Activated CD4-positive, alpha-beta memory T cell treated with anti-CD3 and anti-CD28 coated beads, Interleukin-2, amount 10 ng/mL, durations not matched to agents 7 days and 5 days (primary cell): ENCODE measurements at places on chromosomes 2 and 18.

- no peak for DNase-seq
Observed at GRCh38 chr2:64007924-64008323, 11.3 kb downstream of the VPS54 start.

- DNase-seq: no peak
Observed at GRCh38 chr2:16214391-16214790, 274.0 kb downstream of the MYCN start.

- no peak for DNase-seq
Observed at GRCh38 chr18:67896451-67896850, 379.9 kb upstream of the DSEL start.

GRCh38 chr2:134133622-134134312 is 120.1 kb upstream of the MGAT5 start:
- DNase-seq: no peak

GRCh38 chr18:50749421-50749820 is 70.4 kb downstream of the MRO start:
- no peak for DNase-seq
